ENCODE measurements at places on chromosomes 2 and 18.

DNA sequence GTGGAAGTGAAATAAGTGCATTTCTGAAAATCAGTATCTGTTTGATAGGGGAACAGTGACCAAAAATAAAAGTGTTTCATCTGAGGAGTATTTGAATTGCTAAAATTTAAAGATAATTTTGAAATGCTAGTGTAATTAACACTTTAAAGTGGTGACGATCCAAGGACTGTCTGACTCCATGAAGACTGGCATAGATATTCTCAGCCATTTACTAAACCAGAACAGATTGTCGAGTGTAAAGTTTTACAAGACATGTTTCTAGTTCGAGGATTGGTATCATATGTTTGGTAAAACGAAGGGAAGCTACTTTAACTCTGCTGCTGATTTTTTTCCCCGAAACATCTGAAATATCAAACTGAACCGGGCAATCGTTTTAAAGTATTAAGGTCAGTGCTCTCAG, 417.9 kb downstream of the EPHA4 start:
- no peak for DNase-seq

GRCh38 chr18:36829362-36830157, 633 bp downstream of the KIAA1328 start:
- no peak for DNase-seq

DNA sequence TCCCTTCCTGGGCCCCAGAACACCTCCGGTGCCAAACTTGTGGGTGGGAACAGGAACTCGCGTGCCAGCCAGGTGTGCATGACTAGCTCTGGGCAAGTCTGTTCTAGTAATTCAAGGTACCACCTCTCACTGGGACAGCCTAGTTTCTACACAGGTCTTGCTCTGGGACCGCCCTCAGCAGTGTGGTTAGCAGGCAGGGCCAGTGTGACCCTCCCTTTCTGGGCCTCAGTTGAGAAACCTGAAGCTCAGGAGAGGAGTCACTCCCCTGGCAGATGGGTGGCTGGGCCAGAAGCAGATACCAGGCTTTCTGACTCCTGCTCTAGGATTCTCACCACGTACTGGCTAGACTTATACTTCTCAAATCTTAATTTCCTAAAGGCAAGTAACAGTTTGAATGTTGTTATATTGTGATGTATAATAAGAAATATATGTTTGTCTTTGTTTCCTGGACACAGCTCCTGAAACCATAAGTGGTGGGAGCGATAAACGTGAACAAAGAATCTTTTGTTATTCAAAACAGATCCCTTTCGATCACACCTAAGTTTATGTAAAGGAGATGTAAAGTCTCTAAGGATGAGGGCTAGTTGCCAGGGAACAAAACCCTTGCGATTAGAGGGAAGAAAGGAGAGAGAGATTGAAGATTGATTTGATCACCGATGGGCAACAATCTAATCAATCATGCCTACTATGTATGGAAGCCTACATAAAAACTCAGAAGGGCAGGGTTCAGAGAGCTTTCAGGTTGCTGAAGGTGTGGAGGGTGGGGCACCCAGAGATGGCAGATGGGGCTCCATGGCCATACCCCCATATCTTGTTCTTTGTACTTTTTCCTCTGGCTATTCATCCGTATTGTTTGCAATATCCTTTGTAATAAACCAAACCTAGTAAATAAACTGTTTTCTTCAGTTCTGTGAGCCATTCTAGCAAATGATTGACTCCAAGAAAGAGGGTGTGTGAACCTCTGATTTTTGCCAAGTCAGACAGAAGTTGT, 952 bp upstream of the UGT1A6 start:
- DNase-seq, result no peak

- DNase-seq, result no peak
Observed at GRCh38 chr2:184879671-184880070, 281.3 kb downstream of the ZNF804A start.

GRCh38 chr18:23336101-23336500, 117.0 kb upstream of the RIOK3 start:
- no peak for DNase-seq
